ENCODE measurements at places on chromosomes 11 and 22.

DNA sequence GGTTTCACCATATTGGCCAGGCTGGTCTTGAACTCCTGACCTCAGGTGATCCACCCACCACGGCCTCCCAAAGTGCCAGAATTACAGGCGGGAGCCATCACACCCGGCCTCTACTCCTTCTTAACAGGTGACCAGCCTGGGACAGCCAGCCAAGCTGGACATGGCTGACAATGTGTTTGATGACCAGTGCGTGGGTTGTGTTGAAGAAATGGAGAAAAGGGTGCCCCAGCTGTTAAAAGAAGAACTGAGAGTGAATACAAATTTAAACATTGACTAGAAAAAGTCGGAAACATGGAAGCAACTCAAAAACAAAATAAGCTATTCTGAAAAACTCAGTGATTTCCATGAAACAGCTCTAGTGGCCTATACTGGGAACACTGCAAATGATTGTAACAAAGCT lies 86.5 kb upstream of the CLPB start:
- H3K36me3 ChIP-seq: no peaks in the 10 kb centered on the region
- H3K27me3 ChIP-seq: peaks cover 21% of the 10 kb centered on the region
- no peak overlapping the region for H3K4me3 ChIP-seq
- H3K27ac ChIP-seq: no peak overlapping the region

DNA sequence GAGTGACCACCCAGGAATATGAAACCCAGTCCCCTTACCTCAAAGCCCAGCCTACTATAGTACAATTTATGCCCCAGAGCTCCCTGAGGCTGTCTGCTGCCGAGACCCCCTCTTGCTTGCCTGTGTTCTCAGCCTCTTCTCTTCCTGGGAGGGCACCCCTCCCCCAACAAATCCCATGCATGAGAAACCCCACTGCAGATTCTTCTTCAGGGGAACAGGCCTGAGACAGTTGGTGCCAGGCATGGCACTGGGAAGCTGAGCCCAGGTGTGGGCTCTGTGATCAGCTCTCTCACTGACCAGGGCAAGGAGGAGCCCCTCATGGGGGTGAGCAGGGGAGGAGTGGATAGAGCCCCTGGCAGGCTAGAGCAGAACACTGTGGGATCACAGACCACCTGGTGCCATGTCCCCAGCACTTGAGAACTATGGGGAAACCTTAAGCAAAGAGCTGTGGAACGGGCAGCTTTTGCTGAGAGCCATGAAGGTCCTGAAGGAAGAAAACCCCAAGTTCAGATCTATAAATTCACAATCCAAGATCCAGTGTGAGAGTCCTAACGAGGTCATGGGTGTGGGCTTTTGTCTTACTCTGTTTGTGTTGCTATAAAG lies 46.5 kb upstream of the TH start:
- DNase-seq: no peak
- H3K27me3 ChIP-seq: peaks cover 28% of the 10 kb centered on the region
- no peak overlapping the region for H3K27ac ChIP-seq

GRCh38 chr22:26884921-26885320 lies 227.5 kb downstream of the MIAT start:
- DNase-seq: no peak
- H3K4me1 ChIP-seq: no peaks in the 10 kb centered on the region
- H3K27ac ChIP-seq: no peak overlapping the region
- H3K27me3 ChIP-seq: no peaks in the 10 kb centered on the region
- H3K36me3 ChIP-seq: peaks cover 15% of the 10 kb centered on the region
- no peak overlapping the region for H3K4me3 ChIP-seq

DNA sequence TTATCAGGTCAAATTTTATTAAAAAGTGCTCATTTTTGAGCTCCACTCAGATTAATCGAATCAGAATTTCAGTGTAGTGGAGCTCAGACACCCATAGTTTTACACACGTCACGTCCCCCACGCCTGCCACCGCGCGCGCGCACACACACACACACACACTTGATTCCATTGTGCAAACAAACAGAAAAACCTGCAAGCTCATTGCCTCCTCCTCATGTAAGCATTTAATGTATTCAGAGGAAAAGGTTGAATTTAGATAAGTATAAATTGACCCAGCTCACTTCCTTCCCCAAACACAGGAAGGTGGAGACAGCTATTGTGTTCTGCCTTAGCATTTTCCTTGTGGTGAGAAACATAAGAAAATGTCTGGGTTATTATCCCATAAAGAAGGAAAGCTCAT lies 336.7 kb downstream of the LUZP2 start:
- H3K4me3 ChIP-seq: no peak overlapping the region
- H3K27me3 ChIP-seq: no peaks in the 10 kb centered on the region
- DNase-seq: no peak
- H3K36me3 ChIP-seq: no peaks in the 10 kb centered on the region
- H3K4me1 ChIP-seq: peaks cover 6% of the 10 kb centered on the region

- peaks cover 52% of the 10 kb centered on the region for H3K27me3 ChIP-seq
- no peak for DNase-seq
- H3K27ac ChIP-seq: no peak within 1 kb of the TSS
- H3K4me3 ChIP-seq: no peak within 1 kb of the TSS
- peaks cover 26% of the 10 kb centered on the region for H3K4me1 ChIP-seq
Observed at GRCh38 chr11:75432911-75433321, at the start of gene KLHL35. TSS of gene KLHL35 (minus strand) at chr11:75433203. CDS start at chr11:75430629, 2,574 bp downstream.

DNA sequence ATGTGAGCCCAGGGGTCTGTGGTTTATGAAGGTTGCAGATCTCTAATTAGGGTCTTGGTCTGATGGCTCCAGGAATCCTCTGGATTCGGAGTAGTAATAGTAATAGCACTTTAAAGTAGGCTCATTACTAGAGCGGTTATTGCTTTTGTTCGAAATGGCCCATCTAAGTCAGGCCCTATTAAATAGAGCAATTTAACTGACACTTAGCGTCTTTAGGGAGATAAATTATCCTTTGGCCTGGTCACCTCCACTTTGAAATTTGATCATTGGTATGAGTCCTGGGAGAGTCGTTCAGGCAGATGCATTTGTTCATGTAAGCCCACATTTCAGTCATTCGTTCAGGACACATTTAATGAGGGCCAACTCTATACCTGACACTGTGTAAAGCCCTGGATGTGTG lies 54.8 kb downstream of the LDLRAD3 start:
- no peaks in the 10 kb centered on the region for H3K36me3 ChIP-seq
- H3K27me3 ChIP-seq: peaks cover 21% of the 10 kb centered on the region
- no peak for DNase-seq

GRCh38 chr11:43359422-43359818 lies 700 bp downstream of the TTC17 start:
- no peaks in the 10 kb centered on the region for H3K36me3 ChIP-seq
- DNase-seq: no peak
- H3K27me3 ChIP-seq: no peaks in the 10 kb centered on the region
- peak overlapping the region; percentile 100 for H3K4me3 ChIP-seq

GRCh38 chr11:36037031-36037430 lies 93.2 kb downstream of the LDLRAD3 start:
- H3K4me3 ChIP-seq: no peak overlapping the region
- no peak overlapping the region for H3K27ac ChIP-seq
- H3K27me3 ChIP-seq: peaks cover 10% of the 10 kb centered on the region
- DNase-seq: no peak
- H3K36me3 ChIP-seq: no peaks in the 10 kb centered on the region
- H3K4me1 ChIP-seq: no peaks in the 10 kb centered on the region

DNA sequence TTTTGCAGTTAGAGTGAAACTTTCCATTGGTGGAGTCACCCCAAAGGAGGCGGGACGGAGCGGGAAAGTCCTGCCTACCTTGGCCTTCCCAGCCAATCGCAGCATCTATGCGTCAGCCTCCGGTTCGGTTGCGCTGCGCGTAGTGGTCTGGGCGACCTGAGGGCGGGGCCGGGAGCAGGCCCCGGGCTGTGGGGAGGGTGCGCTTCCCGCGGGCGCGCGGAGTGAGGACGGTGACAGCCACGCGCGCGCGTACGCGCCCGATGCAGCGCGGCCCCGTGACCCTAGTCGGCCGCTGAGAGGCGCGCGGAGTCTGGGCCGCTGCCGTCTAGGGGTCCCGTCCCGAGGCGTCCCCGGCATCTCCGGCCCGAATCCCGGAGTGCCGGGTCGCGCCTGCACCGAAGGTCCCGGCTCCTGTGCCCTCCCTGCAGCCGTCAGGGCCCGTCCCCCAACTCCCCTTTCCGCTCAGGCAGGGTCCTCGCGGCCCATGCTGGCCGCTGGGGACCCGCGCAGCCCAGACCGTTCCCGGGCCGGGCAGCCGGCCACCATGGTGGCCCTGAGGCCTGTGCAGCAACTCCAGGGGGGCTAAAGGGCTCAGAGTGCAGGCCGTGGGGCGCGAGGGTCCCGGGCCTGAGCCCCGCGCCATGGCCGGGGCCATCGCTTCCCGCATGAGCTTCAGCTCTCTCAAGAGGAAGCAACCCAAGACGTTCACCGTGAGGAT lies at the start of gene NF2:
Gene NF2 (plus strand): TSS at position 276 of the 718 bp plus-strand sequence. CDS start 366 bp downstream, at position 642.
- no peaks in the 10 kb centered on the region for H3K36me3 ChIP-seq
- H3K4me1 ChIP-seq: peaks cover 4% of the 10 kb centered on the region
- no peaks in the 10 kb centered on the region for H3K27me3 ChIP-seq
- peak within 1 kb of the TSS; percentile 98 for H3K4me3 ChIP-seq
- DNase-seq: peak; percentile 99

- H3K36me3 ChIP-seq: peaks cover 38% of the 10 kb centered on the region
- peaks cover 56% of the 10 kb centered on the region for H3K27me3 ChIP-seq
- H3K4me3 ChIP-seq: peak overlapping the region; percentile 68
Observed at GRCh38 chr22:48574776-48575617, 1252.7 kb downstream of the BRD1 start.

- H3K36me3 ChIP-seq: no peaks in the 10 kb centered on the region
- H3K4me3 ChIP-seq: no peak overlapping the region
- H3K27me3 ChIP-seq: peaks cover 61% of the 10 kb centered on the region
- H3K4me1 ChIP-seq: peaks cover 51% of the 10 kb centered on the region
- no peak overlapping the region for H3K27ac ChIP-seq
Observed at GRCh38 chr22:43118024-43118849, 7.7 kb downstream of the BIK start.

DNA sequence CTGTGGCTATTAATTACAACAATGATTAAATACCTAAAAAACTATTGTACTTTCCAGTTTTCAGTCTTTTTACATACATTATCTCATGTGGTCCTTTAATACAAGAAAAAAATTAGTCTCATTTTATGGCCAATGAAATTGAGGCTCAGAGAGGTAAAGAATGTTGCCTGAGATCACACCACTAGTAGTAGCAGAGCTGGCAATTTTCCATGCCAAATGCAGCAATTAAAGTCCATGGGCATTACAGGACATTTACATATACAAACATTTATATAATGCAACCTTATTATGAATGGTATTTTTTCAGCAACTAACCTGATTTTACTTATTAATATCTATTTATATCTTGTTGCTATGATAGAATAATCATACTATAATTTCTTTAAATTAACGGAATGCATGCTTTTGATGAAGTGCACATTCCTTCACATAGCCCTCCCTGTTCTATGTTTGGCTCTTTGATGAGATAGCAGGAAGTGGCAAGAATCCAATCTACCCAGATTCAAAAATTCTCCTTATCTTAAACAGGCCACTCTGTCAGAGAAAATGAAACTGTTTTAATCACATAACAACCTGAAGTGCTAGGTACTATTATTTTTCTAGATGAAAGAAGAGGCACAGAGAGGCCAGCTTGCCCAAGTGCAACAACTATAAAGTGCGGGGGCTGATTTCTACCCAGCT lies 120.9 kb upstream of the LDLRAD3 start:
- H3K27ac ChIP-seq: no peak overlapping the region
- no peaks in the 10 kb centered on the region for H3K27me3 ChIP-seq
- peaks cover 14% of the 10 kb centered on the region for H3K4me1 ChIP-seq

GRCh38 chr22:30908051-30908461 lies 60.5 kb downstream of the MORC2 start:
- H3K4me1 ChIP-seq: peaks cover 3% of the 10 kb centered on the region
- H3K27ac ChIP-seq: no peak overlapping the region
- no peak overlapping the region for H3K4me3 ChIP-seq
- peaks cover 10% of the 10 kb centered on the region for H3K36me3 ChIP-seq

DNA sequence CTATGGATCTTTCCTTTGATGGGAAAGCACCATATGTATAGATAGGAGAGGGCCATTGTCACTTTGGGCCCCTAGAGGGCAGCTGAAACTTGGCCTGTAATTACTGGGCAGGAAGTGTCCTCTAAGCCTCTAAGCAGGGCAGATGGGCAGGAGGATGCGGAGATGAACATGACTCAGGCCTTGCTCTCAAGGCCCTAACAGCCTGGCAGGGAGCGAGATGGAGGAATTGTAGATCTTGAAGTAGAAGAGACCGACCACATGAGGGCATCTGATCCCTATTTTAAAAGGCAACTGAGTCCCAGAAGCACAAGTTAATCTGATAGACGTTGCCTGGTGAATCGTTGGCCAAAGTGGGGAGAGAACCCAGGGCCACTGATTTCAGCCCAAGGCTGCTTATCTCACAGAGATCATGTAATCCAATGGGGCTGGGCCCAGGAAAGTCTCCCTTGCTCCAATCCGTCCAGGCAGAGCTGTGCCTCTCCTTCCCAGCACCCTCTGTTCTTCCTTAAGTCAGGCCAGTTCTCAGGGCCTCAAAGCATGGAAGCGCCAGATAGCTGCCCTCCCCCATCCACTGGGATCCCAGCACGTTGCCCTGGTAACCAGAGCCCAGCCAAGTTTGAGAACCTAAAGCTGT lies 2.5 kb upstream of the SEPTIN3 start:
- peaks cover 5% of the 10 kb centered on the region for H3K27me3 ChIP-seq
- DNase-seq: peak; percentile 41
- no peaks in the 10 kb centered on the region for H3K36me3 ChIP-seq
- no peak overlapping the region for H3K27ac ChIP-seq
- no peak overlapping the region for H3K4me3 ChIP-seq
- H3K4me1 ChIP-seq: peaks cover 4% of the 10 kb centered on the region

DNA sequence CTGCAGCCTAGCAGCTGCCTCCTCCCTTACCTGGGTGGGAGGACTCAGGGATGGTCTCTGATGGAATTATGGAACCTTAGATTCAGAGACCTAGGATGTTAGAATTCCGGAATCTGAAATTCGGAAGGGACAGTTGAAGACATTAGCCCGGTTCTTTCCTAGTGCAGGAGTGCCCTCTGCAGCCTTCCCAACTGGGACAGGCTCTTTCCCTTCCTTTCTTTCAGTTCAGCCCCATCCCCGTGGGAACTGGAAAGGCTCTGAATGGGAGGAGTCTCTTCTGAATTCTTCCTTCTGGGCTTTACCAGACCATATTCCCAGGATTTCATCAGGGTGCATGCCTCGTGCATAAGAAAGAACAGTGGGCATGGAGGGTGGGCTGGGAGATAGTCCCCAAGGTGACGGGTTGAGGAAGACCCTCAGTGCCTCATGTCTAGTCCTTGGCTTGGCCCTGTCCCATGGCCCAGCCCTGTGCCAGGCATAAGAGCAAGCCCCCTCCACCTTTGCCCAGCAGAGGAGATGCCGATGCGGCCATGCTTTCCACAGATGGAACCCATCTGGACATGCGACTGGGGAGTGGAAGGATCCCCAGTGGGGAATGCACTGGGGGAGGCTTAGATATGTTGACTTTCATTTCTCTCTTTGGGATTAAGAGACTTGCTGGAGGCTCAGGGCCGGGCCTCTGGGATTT lies 14.4 kb downstream of the DNAJB13 start:
- no peak for DNase-seq
- no peaks in the 10 kb centered on the region for H3K36me3 ChIP-seq

GRCh38 chr22:29867260-29867659 lies 15.7 kb upstream of the MTMR3 start:
- no peak overlapping the region for H3K27ac ChIP-seq
- no peak for DNase-seq
- no peaks in the 10 kb centered on the region for H3K36me3 ChIP-seq
